ENCODE measurements at places on chromosomes 1 and 21.

GRCh38 chr1:218493986-218494385 lies 148.8 kb downstream of the TGFB2 start:
- no peak for DNase-seq

DNA sequence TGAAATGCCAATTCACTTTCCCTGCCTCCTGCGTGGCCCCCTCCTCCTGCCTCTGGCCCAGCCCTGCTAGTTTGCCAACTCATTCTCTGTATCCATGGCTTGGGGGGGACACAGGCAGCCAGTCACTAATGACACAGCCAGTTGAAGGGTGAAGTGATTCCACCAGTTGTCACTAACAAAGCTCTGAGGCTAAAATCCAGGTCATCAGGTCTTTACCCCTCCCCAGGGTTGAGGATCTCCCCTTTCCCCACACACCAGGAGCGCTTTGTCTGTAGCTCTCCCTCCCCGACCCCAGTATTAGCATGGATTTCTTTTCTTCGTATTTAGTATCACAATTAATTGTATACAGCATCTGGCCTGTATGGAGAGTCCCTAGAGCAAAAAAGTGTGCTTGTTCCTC lies 394.1 kb downstream of the RRAGC start:
- DNase-seq, result no peak

- DNase-seq, result no peak
Observed at GRCh38 chr1:15718199-15718601, 17.9 kb upstream of the SLC25A34 start.

- DNase-seq, result peak; percentile 37
Observed at GRCh38 chr1:46613661-46614603, 2.7 kb downstream of the MOB3C start.

GRCh38 chr1:204871405-204872037 lies 859 bp downstream of the NFASC start:
- no peak for DNase-seq

DNA sequence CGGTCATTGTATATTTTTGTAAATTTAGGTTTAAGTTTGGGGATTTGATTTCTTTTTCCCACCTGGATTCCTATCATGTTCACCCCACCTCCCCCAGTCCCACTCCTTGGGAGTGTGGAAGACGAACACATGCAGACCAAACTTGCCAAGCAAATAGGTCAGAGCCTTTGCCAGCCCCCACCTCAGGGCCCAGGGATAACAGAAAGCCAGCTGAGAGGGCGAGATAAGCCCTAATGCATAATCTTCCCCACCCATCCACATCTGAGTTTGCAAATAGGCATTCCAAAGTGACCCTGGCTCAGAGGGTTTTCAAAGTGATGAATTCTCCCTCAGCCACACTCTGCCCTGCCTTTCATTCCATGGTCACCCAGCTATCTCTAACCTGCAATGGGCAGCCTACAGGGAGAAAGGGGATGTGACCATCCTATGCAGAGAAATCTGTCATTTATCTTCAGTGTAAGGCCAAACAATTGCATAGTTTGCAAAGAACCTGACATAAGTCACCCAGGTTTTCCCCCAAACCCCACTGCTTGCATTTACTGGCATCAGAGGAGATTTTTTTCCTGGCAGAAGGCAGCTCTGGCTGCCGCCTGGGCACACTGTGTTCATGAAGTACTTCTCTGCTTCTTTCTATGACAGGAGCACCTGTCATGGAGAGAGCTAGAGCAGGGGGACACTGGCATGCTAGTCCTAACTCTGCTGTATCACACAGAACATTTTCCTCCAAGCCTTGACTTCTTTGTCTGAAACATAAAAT lies 69.0 kb upstream of the NFIA start:
- DNase-seq, result no peak

GRCh38 chr1:51936531-51936930 lies 54.0 kb downstream of the RAB3B start:
- no peak for DNase-seq

GRCh38 chr1:46244656-46245371 lies 2.7 kb upstream of the RAD54L start:
- DNase-seq, result no peak

DNA sequence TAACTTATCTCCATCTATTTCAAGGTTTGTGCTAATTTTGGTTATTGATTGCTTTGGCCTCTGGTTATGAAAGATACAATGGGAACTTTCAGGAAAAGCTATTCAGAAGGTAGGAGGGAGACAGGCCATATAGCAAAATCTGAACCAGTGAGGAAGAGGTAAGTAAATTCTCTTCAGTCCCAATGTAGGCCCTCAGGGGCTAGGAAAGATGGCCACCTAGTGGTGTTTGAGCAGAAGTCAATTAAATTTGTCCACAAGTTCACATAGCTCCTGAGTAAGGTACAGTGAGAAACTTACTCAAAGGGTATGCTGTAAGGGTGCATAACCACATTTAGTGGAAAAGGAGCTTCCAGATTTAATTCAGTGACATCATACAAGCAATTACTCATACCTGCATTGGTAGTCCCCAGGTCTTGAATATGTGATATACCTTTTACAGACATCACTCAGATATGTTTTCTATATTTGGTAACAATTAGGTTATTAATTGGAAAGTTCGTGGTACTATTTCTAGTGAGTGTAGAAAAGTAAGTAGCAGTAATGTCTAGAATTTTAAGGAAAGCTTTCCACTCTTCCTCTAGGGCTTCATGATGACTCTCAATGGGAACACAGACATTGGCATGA lies 21.4 kb upstream of the FMO1 start:
- DNase-seq, result no peak

DNA sequence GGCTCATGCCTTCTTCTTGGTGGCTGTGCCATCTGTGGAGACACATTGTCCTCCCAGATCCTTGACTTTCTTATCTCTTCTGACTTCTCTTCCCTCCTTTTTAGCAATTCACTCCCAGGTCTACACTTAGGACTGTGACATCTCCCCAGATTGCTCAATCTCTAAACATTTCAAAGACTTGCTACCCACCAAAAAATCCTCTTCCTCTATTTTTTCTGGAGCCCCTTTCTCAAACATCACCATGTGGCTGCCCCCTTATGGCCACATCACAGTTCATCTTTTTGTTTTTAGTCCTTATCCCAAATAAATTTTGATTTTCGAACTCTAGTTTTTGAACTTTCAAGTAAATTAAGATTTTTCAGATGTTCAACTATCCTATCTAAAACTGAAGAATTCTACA lies 148.6 kb upstream of the HOOK1 start:
- DNase-seq, result no peak

- DNase-seq, result no peak
Observed at GRCh38 chr1:61079898-61080336, 2.4 kb upstream of the NFIA start.

DNA sequence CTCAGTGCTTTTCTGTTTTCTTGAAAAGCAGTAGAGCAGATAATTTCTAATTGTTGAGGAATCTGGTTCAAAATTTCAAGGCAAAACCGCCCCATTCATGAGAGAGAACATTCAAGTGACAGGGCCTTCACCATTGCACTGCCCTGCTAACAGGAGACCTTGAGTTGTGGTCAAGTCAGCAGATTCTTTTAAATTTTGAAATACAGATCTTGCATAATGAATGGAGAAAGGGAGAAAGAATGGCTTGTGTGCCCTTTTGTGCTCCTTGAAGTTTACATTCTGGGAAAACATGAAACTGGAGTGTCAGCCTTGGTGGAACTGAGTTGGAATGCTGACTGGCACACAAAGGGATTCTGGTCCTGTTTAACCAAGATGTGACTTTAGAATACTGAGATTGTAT lies 164.5 kb upstream of the UBE2U start:
- no peak for DNase-seq

GRCh38 chr1:176225911-176226310 lies 18.8 kb upstream of the COP1 start:
- no peak for DNase-seq

DNA sequence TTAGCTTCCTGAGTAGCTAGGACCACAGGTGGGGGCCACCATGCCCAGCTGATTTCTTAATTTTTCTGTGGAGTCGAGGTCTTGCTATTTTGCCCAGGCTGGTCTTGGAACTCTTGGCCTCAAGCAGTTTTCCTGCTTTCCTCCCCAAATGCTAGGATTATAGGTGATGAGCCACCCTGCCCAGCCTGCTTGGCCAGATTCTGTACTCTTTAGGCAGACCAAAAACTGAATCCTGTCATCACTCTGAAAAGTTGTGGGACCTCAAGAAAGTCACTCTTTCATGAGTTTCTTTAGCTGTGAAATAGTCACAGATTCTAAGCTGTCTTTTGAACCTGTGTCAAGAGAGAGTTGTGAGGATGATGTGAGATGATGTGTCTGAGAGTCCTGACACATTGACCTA lies 105.4 kb downstream of the CAMTA1 start:
- no peak for DNase-seq

DNA sequence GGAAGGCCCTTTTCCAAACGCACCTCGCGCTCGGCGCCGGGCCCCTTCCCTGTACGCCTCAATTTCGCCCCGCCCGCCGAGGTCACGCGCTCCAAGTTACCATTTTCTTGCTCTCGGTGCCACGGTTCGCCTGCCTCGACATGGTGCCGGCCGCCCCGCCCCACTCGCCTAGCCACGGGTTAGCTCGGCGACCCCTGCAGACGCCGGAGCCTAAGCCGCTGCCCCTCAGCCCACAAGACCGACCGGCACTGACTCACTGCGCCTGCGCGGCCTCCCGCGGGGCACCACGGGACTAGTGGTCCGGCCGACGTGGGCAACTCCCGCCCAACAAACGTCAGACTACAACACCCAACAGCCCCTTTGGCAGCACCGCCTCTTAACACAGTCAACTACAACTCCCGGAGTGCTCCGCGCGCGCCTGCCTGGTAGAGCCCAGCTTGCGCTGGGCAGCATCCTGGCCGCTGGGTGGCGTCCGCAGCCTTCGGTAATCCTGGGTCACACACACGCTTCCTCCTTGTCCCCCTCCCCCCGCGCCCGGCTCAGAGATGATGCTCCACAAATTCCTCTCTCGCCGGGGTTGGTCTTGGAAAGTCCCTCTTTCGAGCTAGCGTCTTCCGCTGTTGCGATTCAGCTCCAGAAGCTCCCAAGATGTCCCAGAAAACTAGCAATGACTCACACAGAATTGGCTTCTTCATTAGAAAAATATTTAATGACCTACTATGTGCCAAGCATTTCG lies at the start of gene TRAPPC3:
Gene TRAPPC3 (minus strand): TSS at position 250 of the 736 bp plus-strand sequence. CDS start 108 bp downstream, at position 142.
- DNase-seq, result peak; percentile 99

GRCh38 chr1:30682396-30683275 lies 40.7 kb downstream of the MATN1 start:
- no peak for DNase-seq

DNA sequence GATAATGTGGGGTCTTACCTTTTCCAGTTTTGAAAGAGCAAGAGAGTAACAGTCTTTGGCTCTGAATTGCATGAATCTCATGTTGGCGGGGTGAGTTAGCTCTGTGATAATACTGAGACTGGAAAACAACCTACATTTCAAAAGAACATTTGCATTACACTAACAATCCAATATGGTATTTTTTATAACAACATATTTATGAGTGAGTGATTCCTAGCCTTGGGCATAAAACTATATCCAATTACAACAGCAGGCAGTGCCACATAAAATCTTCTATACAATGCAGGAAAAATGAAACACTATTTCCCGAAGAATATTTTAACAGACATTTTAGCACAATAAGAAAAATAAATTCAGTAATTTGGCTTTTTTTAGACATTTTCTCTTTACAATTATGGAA lies 303.0 kb downstream of the KCNT2 start:
- DNase-seq, result no peak

GRCh38 chr1:15417059-15417934 lies 7.6 kb downstream of the EFHD2 start:
- DNase-seq, result peak; percentile 64

- no peak for DNase-seq
Observed at GRCh38 chr1:2213576-2214505, 14.3 kb upstream of the SKI start.
